Activated T-cell treated with anti-CD3 and anti-CD28 coated beads, Interleukin-2, amount 50 U/mL, for 4 hours (primary cell): ENCODE measurements at places on chromosomes 2 and 18. TPM values are rescaled to one million over a fixed set of nuclear protein-coding genes. Genes with fewer than 3 reads are reported as not detected.

- DNase-seq: no peak
Measured at GRCh38 chr2:8529706-8530277, 152.1 kb upstream of the ID2 start.

DNA sequence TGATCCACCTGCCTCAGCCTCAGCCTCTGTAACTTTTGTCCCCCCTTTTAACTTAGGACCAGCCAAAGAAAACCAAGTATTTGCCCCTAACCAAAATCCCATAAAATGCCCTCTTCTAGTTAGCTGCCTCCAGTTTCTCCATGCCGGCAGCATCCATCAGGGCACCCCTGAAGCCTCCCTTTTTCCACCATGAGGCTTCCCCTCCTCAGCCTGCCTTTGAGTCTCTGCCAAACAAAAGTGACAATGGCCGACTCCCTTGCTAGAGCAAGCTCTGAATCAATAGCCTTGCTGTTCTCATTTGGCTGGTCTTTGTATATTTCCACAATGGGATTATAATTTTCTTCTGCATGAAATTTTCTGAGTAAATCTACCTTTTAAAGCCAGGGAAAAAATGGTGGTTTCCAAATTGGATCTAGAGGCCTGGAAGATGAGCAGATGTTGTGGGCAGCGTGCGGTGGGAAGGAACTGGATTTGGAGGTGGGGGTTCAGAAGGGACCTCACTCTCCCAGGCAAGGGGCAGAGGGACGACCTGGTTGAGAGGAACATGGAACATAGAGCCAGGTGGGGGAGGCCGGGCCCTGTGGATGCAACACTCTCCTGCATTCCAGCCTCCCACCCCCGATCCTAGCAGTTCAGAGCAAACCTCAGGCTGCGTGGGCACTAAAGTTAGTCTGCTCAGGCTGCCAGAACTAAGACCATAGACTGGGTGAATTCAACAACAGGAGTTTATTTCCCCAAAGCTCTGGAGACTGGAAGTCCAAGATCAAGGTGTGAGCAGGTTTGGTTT is 80.6 kb downstream of the HS6ST1 start:
- no peak for DNase-seq

DNA sequence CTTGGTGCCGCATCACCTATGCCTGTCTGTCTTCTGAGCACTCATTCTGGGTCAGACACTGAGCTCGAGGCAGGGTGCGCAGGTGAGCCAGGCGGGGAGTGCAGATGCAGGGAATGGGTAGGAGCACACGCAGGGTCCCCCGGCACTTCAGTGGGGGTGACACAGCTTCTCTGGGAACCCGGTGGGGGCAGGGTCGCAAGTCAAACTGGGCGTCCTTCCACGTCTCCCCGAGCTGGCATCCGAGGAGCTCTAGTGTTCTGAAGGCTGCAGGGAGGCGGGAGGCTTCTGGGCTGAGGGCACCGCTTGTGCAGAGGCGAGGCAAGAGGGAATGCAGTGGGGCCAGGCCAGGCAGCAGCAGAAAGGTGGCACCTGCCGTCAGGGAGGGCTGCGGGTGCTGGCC is 86.0 kb downstream of the DGKD start:
- no peak for DNase-seq

DNA sequence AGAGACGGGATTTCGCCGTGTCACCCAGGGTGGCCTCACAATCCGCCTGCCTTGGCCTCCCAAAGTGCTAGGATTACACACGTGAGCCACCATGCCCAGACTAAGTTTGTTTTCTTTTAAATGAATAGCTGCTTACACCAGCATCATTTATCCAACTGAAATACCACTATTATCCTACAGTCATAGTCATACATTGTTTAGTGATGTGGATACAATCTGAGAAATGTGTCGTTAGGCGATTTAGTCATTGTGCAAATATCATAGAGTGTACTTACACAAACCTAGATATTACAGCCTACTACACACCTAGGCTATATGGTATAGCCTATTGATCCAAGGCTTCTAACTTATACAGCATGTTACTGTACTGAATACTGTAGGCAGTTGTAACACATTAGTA is 10.3 kb downstream of the ZC3H15 start:
- no peak for DNase-seq

GRCh38 chr2:207988975-207989374 is 36.4 kb downstream of the PLEKHM3 start:
- DNase-seq: no peak

DNA sequence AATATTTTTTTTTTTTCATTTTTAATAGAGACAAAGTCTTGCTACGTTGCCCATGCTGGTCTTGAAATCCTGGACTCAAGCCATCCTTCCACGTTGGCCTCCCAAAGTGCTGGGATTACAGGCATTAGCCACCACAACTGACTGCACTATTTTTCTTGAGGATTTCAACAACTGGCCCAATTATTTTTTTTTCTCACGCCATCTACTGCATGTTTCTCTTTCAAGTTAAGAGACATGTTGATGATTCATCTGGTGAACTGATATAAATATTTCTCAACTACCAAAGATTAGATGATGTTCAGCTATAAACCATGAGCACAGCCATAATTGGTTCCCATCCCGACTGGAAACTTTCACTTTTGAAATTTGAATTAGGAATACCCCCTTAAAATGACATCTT is 688.4 kb upstream of the SYT4 start:
- no peak for DNase-seq

DNA sequence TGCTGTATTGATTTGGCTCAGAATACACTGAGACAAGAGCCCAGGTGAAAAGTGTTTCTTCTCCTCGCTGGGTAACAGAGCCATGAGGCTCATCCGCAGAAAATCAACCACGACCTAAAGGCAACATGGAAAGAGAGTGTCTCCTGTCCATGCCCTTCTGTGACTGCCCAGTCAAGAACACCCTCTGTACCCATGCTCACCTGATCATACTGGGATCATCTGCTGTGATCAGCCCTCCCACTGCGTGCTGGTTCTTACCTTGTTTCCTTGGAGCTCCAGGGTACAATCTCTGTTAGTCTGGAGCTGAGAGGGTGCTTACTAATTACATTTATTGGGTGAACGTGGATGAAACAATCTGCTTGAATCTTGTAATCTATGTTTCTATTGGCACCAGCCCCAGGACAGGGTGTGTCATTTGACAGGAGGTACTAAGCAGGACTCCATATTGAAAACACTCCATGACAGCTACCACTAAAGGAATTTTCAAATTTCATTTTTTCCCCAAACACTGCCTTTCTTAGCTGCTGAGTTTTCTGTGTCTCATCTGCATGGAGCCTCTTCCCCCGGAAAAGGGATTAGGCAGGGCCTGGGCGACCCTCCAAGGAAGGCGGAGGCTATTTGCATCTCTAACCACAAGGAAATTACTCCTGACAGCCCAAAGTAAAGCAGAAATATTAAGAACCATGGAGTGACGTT is 39.7 kb upstream of the GRP start:
- DNase-seq: no peak

- DNase-seq: peak; percentile 46
Measured at GRCh38 chr18:13279181-13280069, 60.9 kb downstream of the LDLRAD4 start.

- DNase-seq: no peak
Measured at GRCh38 chr18:23135550-23136325, 453 bp downstream of the CABLES1 start.

GRCh38 chr2:156864753-156865152 is 392.8 kb upstream of the GALNT5 start:
- DNase-seq: no peak

GRCh38 chr2:88429929-88430328 is 22.6 kb downstream of the FOXI3 start:
- DNase-seq: no peak

DNA sequence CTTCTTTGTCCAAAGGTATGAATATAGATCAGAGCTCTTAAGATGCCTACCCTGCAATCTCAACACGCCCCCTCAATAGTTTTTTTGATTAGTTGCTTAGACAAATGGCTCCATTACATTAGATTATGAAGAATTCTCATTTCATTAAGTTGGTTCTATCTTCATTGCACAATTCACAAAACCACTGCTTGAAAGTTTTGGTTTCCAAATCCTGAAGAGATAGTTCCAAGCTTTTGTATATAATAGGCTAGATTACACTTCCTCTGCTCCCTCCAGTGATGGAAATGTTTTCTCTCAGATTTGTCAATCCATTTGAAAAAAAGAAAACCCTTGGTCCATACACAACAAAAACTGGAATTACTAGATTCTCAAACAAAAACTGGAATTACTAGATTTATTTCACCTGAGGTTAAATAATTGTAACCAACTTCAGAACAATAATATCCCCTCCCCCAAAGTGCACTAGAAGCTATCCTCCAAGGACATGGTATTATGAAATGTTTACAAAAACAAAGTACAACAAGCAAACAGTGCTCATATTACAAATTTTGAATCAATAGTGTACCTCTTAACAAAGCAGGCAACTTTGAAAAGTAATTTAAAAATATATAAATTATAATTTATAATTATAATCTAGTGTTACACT is 6.8 kb upstream of the TLK1 start:
- DNase-seq: no peak

GRCh38 chr18:76212960-76213359 is 282.1 kb downstream of the ZNF516 start:
- no peak for DNase-seq

DNA sequence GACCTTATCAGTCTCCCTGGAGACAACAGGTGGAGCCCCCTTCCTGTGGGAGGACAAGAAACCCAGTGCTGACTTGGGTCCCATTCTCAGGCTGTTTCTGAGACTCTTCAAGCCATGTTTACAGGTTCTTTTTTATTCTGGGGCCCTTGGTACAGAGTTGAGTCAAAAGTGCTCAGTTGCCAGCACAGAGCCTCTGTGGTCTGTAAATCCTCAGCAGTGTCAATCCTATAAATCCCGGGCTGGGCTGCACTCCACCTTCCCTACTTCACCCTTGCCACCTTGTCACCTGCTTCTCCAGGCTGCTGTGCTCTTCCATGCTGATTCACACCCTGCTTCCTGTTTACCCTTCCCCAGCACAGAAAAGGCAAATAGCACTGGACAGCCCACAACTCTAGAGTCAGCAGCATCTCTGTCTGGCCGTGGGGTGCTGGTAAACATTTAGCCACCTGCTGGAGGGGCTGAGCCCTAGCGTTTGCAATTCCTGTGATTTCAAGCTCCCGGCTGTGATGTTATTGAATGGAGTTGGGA is 74.7 kb downstream of the TNFRSF11A start:
- DNase-seq: no peak

DNA sequence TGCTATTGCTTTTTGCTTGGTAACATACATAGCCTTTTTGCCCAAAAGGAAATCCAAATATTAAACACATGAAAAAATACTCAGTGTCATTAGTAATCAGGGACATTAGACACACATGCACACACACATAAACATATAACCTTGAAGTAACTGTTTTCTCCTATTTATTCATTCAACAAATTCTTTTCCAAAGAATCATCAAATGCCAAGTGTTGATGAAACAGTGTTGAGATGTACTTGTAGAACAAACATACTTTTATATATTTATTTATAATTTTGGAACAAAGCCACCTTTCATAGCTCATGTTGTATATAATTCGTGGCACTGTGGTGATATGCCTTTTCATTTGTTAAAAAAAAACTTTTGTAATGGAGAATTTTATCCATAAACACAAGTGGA is 81.0 kb downstream of the APLF start:
- no peak for DNase-seq

DNA sequence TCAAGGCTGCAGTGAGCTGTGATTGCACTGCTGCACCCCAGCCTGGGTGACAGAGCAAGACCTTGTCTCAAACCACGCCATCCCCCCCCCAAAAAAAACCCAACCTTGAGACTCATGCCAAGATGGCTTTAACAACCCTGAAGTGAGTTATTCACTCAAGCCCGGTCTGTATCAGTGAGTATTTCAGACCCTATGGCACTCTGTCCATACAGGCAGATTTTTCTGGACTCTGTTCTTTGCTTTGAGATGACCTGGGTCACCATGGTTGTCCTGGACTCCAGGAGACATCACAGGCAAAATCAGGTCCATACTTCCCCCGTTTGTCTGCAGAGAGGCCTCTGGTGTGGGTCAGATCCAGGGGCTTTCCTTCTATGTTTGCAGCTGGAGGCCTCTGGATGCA is 91.7 kb downstream of the TGOLN2 start:
- DNase-seq: no peak

DNA sequence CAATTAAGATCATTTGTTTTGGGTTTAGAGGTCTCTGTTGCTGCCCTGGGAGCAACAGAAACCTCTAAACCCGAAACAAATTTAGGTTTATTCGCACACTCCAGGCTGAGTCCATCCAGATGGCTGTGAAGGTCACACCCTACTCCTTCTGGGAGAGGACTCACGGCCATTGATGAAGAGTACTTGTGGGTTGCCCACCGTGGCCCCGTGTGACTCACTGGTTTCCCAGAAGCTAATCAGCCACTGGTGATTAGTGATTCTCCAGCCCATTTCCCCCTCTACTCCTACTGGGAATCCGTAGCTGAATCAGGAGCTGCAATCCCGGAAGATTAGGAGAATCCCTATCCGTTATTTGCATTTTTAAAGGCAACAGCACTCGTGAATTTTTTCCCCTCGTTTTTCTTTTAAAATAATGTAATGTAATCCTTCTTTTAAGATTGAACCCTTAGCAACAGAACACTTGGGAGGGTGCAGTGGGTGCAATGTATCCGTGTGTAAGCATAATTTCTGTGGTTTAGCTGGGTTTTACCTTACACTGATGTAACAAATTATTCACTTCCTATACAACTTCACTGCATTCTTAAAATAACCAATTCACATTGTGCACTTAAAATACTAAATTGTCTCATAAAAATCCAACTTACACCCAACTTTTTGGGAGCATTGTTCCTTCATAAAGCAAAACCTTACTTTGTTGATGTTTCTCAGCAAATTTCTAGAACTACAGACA is 27.5 kb upstream of the EPAS1 start:
- DNase-seq: no peak

DNA sequence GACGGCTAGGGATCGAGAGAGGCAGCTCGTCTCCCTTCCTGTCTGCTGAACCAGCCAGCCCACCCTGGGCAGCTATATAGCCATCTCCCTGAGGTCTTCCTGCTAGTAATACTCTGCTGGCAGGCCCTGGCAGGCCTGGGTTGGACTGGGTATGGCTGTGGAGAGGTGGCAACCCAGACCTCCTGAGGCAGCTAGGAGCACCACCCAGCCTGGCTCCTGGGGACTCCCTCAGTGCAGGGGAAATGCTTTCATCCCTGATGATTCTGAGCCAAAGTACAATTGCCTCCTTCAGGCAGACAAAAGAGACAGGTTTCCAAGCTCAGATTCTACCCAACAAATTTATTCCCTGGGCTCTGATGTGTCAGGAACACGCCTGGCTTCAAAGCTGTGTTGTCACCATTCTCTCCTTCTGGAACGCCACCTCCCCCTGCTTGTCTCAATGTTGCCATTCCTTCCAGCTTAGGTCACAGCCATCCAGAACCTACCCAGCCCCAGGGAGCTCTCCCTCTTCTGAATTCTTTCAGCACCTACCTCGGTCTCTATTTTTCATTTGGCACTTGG is 4.7 kb upstream of the DNAJB2 start:
- no peak for DNase-seq

- no peak for DNase-seq
Measured at GRCh38 chr2:218833023-218833609, 1.5 kb upstream of the PRKAG3 start.

GRCh38 chr2:134718817-134719814 is at the start of gene TMEM163:
Gene TMEM163, minus strand, starts transcription at chr2:134719000.
- no peak for DNase-seq

Gene SULT1C2
- not detected for total RNA-seq

Gene UGT1A4
- not detected for total RNA-seq

Gene IL1B
- 1.6 TPM for total RNA-seq

Gene TFPI
- total RNA-seq: 0.65 TPM

Gene RGPD8
- total RNA-seq: 10.8 TPM

Gene DNAJC10
- 98.4 TPM for total RNA-seq

Gene CXCR4
- 17.6 TPM for total RNA-seq
